ENCODE measurements at places on chromosomes 1 and 21.

- peak; percentile 95 for DNase-seq
Observed at GRCh38 chr1:19353596-19353995, 41.5 kb downstream of the SLC66A1 start.

DNA sequence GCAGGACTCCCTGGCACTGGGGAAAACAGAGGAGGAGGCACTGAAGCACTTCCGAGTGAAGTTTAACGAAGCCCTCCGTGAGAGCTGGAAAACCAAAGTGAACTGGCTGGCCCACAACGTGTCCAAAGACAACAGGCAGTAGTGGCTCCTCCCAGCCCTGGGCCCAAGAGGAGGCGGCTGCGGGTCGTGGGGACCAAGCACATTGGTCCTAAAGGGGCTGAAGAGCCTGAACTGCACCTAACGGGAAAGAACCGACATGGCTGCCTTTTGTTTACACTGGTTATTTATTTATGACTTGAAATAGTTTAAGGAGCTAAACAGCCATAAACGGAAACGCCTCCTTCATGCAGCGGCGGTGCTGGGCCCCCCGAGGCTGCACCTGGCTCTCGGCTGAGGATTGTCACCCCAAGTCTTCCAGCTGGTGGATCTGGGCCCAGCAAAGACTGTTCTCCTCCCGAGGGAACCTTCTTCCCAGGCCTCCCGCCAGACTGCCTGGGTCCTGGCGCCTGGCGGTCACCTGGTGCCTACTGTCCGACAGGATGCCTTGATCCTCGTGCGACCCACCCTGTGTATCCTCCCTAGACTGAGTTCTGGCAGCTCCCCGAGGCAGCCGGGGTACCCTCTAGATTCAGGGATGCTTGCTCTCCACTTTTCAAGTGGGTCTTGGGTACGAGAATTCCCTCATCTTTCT, 75.5 kb downstream of the PIK3CD start:
- no peak for DNase-seq

DNA sequence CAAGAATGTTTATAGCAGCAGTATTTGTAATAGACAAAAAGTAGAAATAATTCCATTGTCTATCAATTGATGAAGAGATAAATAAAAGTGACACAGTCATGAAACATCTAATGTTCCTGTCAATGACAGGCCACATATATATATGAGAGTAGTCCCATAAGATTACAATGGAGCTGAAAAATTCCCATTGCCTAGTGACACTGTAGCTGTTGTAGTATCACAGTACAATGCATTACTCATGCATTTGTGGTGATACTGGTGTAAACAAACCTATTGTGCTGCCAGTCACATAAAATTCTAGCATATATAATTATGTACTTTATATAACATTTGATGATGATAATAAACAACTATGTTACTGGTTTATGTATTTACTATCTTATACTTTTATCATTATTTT, 141.9 kb upstream of the LYPLAL1 start:
- no peak for DNase-seq

DNA sequence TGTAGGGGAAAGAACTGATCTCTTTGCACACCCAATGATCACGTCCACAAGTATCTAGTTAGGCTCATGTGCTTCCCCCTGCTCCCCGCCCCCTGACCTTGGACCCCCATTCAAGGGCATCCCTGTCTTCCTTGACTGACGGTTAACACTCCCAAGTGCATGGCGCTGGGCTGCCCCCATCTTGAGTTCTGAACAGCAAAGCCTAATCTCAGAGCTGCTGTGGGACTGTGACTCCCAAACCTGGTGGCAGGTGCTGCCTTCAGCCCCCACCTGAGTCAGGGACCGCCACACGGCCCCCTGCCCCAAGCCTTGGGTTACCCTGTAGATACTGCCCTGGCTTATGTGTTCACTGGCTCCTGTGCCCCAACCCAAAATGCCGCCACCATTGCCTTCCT, 925 bp downstream of the TNNI1 start:
- DNase-seq = no peak

DNA sequence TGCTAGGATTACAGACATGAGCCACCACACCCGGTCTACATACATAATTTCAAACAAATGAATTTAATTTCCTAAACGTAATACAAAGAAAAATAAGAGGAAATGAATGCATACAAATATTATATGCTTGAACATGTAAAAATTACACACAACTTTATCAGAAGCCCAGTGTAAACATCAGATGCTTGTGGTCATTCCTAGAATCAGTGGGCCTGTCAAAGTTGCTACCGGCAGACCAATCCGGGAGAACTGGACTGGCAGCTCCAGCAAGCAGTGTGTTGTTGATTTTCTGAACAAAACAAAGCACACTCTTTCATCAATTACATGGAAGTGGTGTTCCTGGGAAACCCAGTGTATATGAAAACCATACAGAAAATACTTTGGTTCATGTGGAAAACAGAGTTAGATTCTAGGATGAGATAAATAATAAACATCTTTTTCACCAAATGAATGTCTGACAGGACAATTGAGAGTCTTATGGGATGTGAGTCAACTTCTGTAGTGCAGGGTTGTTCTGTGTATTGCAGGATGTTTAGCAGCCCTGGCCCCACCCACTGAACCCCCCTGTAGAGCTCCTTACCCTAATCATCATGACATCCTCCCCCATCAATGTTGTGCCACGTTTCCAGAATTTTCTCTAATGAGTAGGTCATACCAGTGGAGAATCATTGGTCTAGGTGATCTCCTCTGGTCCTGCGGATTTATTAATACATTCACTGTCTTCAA, 33.8 kb downstream of the MFSD2A start:
- no peak for DNase-seq

DNA sequence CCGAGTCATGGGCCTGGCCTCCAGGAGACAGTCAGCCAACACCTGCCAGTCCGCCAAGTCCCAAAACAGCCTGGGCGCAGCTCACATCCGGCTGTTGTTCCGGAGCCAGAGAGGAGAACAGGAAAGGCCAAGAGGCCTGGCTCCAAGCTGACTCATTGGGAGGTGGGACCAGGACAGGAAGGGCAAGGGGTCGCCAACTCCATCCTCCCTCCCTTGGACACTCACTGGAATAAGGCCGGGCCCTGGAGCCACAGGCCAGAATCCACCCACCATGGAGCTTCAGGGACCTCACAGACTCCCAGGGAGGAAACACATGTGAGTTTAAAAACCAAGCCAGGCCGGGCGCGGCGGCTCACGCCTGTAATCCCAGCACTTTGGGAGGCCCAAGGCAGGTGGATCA, 25.1 kb upstream of the CLIC4 start:
- DNase-seq = no peak

DNA sequence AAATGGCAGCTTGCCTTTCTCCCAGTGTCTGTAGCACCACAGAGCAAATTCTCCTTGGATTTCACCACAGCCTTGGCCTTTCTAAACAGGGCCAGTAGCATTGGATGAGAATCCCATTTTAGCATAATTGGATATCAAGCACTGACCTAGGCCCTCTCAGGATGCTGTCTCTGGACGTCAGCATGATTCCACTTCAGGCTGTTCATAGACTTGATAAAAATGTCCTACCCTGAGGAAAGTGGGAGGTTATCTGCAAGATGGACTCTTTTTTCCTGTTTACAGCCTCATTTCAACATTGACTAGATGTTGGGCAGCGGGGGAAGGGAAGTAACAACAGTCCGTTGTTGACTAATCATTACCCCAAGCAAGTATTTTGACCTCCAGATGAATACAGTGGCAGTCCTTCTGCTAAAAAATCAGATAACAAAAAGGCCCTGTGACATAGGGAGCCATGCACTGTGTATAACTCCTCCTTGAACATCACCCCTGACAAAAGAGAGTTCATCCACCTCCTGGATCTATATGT, 5.2 kb downstream of the NPL start:
- no peak for DNase-seq

DNA sequence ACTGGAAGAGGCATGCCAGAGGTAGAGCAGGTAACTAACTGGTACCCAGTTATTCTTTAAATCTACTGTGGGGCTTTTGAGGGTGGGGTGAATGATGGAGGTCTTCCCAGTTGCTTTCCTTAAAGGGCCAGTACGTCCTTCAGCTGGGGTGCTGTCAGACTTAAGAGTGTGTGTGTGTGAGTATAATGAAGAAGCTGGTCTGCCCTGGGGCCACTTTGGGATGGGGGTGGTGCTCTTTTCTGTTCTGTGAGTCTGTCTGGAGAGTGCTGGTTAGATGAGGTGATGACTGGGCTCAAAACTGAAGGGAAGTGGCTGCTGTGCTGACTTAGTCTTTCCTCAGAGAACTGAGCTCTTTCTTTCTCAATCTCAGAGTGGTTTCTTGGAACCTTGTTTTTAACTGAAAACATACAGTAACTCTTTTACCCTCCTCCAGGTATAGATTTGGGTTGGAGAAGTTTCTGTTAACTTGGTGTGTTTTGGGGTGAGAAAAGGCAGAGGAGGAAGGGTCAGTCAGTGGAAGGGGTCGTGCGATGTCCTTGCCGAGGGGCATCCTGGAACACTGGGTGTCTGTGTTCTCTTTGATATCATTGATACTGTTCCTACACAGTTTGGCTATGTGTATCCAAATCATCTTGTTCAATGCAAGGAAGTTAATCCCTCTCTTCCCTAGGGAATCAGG, 746 bp downstream of the MACF1 start:
- no peak for DNase-seq

DNA sequence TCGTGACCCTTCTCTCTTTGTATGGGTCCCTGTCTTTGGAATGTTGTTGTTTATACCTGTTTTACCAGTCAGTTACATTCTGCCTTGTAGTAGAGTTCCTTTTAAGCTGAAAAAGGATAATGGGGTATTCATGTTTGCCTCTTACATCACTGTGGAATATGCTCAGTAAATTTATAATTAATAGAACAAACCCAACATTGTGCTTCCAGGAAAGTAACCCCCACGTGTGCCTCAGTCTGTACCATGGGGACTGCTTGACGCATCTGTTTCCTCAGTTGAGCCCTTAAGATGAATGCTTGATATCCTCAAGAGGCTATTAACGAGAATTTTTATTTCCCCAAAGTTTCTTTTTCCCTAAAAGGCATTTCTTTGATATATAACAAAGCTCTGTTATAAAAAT, 73.4 kb downstream of the ST6GALNAC3 start:
- DNase-seq = no peak

DNA sequence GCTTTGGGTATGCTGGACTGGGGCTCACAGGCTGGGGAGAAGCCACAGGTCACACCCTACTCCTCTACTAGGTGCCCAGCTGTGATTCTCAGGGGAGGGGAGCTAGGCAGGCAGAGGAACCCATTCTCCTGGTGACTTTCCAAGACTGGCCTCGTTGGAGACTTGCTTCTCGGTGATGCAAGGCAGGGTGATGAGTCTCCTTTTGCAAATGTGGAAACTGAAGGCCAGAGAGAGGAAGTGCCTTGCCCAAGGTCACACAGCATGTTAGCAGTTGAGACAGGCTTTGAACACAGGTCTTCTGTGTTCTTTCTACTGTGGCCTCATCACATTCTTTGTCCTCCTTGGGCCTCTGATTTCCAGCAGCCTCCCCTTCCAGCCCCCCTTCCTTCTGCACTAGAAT, 20.5 kb upstream of the C1QA start:
- DNase-seq = no peak

- DNase-seq = no peak
Observed at GRCh38 chr21:27293239-27293638, 326.4 kb upstream of the ADAMTS5 start.

DNA sequence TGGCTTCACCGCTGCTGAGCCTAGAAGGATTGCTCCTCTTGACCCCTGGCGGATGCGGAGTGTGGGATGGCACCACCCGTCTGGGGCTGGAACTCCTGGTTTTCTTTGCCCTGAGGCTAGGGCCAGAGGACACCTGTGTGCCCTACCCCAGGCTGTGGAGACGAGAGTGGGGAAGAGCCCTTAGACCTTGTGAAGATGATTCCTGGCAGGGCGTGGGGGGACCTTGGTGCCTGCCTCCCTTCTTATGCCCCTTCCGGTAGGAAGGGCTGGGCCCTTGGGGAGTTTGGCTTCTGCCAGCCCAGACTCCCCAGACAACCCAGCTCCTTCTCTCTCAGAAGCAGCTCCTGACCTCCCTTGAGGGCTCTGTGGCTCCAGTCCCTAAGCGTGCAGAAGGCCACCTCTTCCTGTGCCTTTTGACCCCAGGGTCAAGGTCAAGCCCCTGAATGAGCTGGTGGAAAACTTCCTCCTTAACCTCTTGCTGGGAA, 891 bp downstream of the RPS6KA1 start:
- DNase-seq = peak; percentile 18

DNA sequence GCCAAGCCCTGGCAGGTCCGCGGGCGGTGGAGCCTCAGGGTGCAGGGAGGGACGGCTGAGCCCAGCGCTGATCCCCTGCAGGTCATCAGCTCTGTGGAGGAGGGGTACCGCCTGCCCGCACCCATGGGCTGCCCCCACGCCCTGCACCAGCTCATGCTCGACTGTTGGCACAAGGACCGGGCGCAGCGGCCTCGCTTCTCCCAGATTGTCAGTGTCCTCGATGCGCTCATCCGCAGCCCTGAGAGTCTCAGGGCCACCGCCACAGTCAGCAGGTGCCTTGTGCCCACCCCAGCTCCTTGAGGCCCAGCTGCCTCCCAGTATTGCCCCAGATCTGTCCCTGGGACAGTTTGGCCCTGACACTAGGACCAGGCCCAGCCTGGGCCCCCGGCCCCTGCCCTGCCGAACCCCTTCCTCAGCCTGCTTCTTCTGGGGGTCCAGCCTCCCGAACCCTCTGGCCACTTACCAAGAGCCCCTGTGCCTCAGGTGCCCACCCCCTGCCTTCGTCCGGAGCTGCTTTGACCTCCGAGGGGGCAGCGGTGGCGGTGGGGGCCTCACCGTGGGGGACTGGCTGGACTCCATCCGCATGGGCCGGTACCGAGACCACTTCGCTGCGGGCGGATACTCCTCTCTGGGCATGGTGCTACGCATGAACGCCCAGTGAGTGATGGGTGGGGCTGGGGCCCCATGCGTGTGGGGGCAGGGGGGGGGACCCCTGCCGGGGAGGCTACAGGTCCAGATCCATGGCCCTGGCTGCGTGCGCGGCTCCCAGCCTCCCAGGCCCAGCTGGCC, 35.4 kb upstream of the C1QA start:
- DNase-seq = no peak

GRCh38 chr1:169487561-169487960, 1.8 kb upstream of the SLC19A2 start:
- DNase-seq = peak; percentile 32

DNA sequence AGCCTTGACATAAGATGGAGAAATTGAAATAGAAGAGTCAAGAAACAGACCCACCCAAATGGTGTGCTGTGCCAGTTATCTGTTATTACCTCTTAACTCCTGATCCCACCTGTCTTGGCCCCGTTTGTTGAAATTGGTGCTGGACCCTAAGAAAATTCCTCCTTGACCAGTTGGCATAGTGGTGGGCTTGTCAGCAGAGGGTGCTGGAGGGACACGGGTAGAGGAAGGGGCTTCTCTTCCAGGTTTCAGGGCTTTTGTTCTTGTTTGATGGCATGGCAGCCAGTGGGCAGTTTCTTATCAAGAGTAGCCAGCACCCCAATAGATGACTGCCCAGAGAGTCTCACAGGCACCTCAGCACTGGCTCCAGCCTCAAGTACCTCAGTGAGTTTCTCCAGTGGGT, 51.6 kb downstream of the PCBP3 start:
- no peak for DNase-seq

GRCh38 chr21:46033410-46034400, 52.1 kb downstream of the COL6A1 start:
- no peak for DNase-seq

- DNase-seq = no peak
Observed at GRCh38 chr1:110173466-110174105, 23.3 kb downstream of the SLC6A17 start.
